ENCODE measurements at places on chromosomes 6 and 20. TPM values are rescaled to one million over a fixed set of nuclear protein-coding genes. Genes with fewer than 3 reads are reported as not detected.

Gene GTSF1L
- total RNA-seq: not detected

Gene HTR1B
- total RNA-seq: under 0.01 TPM

Gene EPB41L2
- total RNA-seq: 117 TPM

Gene GLYATL3
- total RNA-seq: not detected

DNA sequence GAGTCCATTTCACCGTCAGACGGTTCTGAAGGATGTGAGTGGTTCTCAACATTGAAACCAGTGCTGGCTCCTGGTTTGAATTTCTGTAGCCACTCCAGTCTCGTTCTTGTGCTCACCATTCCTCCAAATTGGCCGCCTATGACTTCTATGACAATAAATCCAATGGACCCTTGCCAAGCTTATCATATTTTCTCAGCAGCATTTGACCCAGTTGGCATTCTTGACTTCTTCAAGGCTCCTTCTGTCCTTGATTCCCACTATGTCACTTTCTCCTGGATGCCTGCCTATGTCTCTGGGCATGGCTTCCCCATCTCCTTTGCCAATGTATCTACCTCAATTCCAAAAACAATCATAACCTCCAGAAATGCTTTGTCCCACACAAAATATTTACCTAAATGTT lies 756.0 kb upstream of the NRSN1 start:
- DNase-seq: no peak

DNA sequence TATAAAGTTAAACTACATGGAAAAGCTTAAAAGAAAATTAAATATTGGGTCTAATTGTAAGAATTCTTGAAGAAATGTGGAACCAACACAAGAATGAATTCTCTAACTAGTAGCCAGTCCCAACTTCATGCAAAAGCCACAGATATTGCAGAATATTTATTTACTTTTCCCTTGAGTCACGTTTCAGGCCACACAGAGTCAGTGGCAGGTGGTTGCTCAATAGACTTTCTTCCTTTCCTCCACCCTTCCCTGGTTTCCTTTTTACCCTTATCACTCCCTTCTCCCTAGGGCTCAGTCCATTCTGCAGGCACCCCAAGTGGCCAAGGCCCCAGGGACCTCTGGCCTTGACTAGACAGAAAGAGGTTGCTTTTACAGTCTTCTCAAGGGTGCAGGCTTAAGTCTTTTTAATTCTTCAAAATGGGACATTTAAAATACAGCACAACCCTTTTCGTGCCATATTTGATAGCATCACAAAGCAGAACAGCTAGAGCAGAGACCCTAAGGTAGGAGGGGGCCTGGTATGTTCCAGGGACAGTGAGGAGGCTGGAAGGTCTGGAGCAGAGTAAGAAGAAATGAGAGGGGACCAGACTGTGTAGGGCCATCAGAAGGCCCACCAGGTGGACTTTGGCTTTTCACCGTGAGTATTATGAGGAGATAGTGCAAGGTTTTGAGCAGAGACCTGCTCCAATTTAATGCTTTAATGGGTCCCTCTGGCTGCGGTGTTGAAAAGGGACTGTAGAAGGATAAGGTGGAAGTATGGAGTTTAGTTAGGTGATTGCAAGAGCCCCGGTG lies 65.0 kb downstream of the HDDC2 start:
- DNase-seq: peak; percentile 39

DNA sequence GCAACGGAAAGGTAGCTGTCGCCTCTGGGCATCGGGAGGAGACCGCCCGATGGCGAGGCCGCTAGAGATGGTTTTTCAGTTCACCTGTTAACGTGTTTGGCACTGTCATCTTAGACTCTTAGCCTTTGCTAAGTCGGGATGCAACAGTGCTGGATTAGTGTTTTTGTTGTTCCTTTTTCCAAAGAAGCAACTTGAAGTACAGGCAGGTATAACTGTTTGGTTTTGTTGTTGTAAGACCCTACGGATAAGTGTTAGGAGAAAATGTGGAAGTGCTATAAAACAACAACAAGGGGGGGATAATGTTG lies 723 bp downstream of the MANEA start:
- DNase-seq: no peak

DNA sequence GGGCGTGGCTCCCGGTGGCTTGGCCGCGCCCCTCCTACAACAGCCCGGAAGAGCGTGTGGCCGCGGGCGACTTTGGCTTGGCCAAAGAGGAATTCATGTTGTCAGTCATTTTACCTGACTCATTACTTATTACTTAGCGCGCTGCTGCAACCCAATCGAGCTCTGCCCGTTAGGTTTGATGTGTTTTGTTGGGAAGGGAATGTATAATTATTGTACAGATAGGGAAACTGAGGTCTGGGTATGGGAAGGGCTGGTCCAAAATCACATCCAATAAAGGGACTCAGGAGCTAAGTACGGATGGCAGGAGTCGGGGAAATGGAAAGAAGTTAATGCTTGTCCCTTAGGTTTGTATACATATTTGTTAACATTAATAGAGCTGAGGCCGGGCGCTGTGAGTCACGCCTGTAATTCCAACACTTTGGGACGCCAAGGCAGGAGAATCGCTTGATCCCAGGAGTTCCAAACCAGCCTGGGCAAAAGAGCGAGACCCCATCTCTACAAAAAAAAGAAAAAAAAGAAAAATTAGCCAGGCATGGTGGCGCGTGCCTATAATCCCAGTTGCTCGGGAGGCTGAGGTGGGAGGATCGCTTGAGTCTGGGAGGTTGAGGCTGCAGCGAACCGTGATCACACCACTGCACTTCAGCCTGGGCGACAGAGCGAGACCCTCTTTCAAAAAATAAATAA lies 639 bp upstream of the ZNF335 start:
- DNase-seq: no peak

DNA sequence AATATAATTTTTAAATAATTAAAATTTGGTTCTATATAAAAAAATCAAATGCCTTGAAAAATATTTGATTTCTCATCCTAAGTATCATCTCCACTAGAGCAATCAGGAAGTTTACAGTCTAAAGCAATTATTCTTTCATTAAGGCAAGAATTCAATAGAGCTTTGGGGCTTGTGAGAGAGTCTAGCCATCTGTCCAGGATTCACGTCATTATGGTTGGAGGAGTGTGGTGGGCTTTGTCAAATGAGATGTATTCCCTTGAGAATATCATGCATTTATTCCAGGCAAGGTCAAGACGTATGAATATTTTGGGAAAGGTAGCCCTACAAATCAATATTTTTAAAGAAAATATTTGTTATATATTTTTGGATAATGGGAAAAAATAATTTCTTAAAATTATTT lies 132.4 kb downstream of the ELOVL4 start:
- DNase-seq: no peak

GRCh38 chr6:170005665-170006064 lies 254.2 kb downstream of the ERMARD start:
- DNase-seq: no peak

DNA sequence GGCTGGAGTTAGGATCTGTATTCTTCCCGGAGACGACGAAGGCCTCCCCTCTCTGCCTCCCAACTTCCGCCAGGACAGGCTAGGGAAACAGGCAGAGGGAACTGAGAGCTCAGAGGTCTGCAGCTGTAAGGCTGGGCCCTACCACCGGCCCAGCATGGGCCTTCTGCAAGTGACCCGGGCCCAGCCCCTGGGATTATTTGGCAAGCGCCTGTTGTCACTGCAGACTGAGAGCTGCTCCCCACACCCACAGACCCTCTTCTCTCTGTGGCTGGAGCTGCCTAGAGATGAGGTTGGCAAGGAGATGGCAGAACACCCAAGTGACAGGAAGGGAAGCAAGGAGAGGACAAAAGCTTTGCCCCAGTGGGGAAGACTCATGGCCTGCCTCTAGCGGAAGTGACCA lies 212.6 kb downstream of the ZDHHC14 start:
- no peak for DNase-seq

DNA sequence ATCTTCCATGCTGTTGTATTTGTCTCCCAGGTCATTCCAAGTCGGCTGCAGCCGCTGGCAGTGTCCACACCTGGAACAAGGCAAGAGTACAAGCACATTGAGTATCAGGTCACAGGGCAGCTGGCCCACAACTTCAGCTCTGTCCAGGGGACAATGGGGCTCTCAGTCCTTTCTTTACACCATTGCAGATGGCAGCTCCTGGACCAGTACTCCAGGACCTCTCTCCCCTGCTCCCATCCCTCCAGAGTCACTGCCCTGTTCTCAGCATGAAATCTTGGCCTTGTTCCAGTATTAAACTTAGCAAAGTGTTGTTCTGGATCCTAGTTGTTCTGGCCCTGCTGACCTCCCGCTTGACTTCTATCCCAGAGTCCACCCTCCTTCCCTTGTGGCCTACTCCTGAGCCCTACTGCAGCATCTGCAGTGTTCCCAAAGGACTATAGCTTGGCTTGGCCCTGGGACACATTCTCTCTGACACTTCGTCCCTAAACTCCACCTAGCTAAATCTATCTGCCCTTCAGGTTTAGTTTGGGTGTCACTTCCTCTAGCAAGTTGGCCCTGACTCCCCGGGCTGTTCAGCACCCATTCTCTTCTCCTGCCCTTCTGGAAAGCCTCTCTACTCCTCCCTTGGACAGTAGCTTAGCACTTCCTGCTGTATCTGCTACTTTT lies 5.8 kb downstream of the TXNDC5 start:
- DNase-seq: no peak

GRCh38 chr6:167122041-167122826 lies 662 bp upstream of the CCR6 start:
- DNase-seq: no peak

DNA sequence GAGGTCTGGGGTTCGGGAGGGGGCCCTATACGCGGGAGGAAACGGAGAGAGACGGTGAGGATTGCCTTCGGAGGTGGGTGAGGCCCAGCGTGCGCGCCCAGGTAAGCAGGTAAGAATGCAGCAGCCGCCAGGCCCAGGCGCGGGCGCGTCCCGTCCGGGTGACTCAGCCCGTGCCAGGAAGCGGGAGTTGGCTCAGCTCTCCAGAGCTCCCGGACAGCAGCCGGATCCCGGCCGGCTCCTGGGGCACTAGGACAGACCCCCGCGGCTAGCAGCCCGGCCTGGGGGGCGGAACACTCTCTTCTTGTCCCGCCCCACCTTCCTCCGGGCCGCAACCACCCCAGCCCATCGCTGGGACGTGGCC lies 1.5 kb upstream of the MDFI start:
- no peak for DNase-seq

DNA sequence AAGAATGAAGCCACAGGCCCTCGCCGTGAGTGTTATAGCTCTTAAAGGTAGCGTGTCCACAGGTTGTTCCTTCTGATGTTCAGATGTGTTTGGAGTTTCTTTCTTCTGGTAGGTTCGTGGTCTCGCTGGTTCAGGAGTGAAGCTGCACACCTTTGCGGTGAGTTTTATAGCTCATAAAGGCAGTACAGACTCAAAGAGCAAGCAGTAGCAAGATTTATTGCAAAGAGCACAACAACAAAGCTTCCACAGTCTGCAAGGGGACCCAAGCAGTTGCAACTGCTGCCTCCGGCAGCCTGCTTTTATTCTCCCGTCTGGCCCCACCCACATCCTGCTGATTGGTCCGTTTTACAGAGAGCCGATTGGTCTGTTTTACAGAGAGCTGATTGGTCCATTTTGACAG lies 5.2 kb downstream of the HIVEP1 start:
- no peak for DNase-seq

DNA sequence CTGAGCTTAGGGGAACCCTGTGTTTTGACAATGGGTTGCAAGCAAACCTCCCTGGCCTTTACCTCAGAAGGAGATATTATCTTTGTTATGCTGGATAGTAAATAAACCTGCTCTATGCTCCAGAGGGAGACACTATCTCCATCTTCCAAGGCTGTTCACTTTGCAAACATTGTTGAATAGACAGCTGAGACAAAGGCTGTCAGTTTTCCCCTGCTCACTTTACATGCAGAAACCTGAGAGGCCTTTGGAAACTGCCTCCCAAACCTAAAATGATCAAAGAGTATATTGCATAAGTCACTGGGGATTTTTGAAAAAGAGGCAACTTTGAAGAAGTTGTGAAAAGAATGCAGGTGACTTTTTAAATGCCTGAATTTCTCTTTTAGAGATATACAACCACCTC lies 61.6 kb downstream of the MRAP2 start:
- no peak for DNase-seq

DNA sequence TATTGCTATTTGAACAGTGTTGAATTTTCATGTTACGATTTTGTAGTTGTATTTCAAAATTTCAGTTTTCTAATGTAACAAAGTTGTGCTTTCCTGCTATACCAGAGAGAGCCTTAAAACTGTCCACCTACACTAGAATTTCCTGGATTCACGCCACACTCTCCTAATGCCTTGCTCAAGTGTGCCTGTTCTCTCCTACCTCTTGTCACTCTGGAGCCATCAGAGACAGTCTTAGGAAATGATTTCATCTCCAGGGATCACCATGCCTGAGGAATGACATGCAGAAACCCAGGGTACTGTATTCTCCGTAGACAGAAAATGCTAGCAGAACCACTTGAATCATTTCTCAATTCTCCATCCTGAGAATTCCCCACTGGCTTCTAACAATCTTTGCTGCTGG lies 667.6 kb downstream of the KIF16B start:
- no peak for DNase-seq

DNA sequence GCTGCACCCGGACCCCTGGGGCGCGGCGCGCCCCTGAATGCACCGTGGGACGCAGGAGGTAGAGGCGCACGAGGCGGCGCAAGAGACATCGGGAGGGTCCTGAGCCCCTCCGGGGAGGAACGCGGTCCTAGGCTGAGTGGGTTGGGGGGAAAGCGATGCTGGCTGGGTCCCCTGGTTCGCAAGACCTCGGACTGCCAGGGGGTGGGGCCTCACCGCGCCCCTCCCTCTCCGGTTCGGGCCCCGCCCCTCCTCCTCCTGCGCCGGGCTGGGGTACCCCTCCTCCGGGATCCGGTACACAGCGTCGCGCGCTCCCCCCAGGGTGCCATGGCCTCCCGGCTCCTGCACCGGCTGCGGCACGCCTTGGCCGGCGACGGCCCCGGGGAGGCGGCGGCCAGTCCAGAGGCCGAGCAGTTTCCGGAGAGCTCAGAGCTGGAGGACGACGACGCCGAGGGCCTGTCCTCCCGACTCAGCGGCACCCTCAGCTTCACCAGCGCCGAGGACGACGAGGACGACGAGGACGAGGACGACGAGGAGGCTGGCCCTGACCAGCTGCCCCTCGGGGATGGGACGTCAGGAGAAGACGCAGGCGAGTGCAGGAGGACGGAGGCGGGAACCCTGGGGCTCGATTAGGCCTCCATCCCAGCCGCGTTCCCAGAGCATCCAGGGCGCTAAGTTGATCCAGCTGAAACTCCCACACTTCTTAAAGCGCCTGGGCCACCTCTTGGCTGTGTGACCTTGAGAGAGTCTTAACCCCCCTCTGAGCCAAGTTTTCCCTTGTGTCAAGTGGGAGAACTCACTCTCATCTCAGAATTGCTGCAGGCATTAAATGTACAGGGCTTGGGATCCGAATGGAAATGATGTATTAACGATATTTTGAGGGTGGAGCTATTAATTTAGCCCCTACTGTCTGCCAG lies 541 bp downstream of the SNX21 start:
- DNase-seq: peak; percentile 66

- DNase-seq: no peak
Observed at GRCh38 chr6:5174756-5175549, 85.8 kb downstream of the LYRM4 start.

Measured in fibroblast of the aortic adventitia (primary cell).